Muscle of back (tissue), 13 donors: ENCODE measurements at places on chromosomes 2 and 18. TPM values are rescaled to one million over a fixed set of nuclear protein-coding genes. Genes with fewer than 3 reads are reported as not detected.

Gene KCNG2
- 0.22 TPM for polyA plus RNA-seq

Gene EPB41L3
- polyA plus RNA-seq, result 120 TPM

Gene SLC5A7
- polyA plus RNA-seq, result not detected

Gene ACTR2
- polyA plus RNA-seq, result 133 TPM

GRCh38 chr2:128568106-128568505 lies 249.4 kb upstream of the HS6ST1 start:
- no peak for DNase-seq

GRCh38 chr2:3606370-3607201 lies 11.7 kb downstream of the COLEC11 start:
- no peak for DNase-seq

DNA sequence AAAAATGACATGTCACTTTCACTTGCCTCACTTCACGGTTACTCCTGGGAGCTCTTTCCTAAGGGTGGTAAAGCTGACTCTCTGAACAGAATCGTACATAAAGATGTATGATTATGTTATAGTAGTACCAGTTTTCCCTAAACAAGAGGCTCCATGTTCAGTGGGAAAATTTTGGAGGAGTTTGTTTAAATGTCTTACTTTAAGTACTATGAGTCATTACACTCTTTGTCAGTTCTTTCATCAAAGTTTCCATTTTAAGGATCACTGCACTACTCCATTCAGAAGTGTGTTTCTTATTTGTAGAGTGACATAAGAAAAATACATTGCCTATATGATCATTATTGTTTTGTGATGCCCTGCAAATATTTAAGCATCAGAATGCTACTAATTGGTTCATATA lies 121.1 kb upstream of the FIGN start:
- no peak for DNase-seq

DNA sequence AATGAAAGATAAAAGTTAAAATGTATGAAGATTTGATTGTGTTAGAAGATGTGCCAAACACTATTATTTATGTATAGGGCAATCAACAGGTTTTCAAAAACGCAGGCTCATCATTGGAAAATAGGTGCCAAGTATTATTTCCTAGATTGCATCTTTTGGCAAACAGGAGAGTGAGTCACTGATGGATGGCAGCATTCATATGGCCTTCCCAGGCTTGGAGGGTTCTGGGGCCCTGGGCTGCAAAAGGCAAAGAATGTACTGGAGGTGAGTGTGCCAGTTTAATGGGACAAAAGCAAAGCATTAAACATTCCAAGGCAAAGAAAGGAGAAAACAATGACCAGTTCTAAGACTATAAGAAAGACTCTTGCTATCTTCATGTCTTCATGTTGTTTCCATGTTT lies 379.4 kb downstream of the RIT2 start:
- DNase-seq, result no peak

Gene CPLX4
- polyA plus RNA-seq, result not detected

Gene RBM45
- 14.6 TPM for polyA plus RNA-seq

Gene BCL2
- polyA plus RNA-seq, result 16.5 TPM

Gene ERICH2
- 1.3 TPM for polyA plus RNA-seq

Gene SOWAHC
- polyA plus RNA-seq, result 6.8 TPM

DNA sequence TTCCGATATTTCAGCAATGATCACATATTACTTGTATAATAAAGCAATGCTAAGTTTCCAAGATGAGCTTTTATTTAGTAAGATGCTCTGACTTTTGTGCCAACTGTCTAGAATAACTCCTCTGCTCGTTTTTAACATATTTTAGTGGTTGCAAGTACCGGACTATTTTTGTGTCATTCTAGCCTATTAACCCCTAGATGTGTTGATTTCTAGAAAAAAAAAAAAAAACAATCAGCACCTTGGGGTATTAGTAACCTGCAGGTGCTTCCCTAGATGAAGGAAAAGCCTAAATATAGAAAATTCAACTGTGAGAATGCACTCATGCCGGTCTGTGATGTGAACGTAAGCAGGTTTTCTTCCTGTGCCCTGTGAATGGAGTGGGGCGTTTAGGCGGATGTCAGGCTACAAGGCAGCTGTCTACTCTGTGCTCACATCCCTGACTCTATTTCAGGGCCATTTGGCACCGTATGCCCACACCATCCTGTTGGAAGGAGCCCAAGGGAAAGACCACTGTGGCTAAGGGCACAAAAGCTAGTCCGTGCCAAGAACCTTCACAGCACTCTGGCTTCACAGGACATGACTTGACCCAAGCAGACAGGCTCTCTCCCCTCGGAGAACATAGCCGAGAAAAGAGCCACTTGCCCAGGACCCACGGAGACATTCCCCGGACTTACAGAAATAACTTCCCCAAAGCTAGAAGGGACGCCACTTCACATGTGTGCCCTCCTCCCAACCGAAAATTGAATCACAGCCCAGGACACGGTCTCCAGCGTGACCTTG lies 60.9 kb upstream of the AGAP1 start:
- peak; percentile 36 for DNase-seq

Gene SLC16A14
- polyA plus RNA-seq, result 3.0 TPM

Gene CDH20
- polyA plus RNA-seq, result 0.84 TPM

GRCh38 chr2:238703436-238703835 lies 144.4 kb upstream of the TWIST2 start:
- DNase-seq, result no peak

- no peak for DNase-seq
These were observed 12.6 kb upstream of the REL start for GRCh38 chr2:60868589-60869273.

Gene TFPI
- polyA plus RNA-seq, result 29.1 TPM

DNA sequence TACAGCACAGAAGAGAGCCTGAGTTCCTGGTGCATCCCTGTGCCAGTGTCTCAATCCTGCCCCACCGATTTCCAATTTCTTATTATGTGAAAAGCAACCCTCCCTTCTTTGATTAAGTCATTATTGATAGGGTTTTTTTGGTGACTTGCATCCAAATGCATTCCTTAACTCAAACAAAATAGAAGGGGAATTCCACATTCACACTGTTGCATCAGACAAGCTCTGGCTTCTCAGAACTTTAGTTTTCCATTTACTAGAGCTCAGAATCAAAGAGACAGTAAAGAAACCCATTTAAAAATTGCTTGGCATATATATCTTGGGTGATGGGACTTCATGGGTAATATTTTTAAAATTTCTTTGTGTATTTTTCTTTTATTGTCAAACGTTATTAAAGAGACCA lies 13.8 kb upstream of the TMEM200C start:
- no peak for DNase-seq

DNA sequence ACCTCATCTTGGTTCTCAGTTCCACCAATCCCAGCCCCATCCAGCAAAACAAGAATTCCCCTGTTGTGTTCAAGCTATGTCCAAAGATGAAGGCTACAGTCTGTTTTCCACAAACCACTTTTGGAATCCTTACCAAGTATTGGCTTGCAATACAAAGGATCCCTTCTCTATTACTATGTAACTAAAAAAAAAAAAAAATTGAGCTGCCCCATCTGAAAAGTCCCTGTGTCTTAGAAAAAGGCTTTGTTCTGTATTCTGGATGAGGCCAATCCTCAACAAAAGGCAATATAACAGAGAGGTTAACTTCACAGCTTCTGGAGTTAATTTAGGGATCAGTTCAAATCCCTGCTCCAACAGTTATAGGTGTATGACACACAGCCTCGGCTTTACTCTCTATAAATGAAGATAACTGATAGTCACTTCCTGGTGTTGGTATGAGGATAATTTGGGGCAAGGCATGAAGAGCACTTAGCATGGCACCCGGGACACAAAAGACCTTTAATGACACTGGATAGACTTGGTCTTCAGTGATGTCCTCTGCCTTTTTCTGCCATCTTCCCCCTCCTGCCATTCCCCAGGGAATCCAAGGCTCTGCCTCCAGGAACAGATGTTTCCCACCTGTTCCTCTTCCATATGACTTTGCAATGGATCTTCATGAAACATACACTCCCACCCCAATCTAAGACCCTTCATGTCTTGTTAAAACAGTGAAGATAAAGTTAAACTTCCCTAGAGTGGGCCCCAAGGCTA lies 61.2 kb upstream of the ATL2 start:
- DNase-seq, result no peak

- peak; percentile 46 for DNase-seq
These were observed 16.2 kb downstream of the EPB41L3 start for GRCh38 chr18:5527603-5528002.

GRCh38 chr2:142290931-142291330 lies 160.1 kb upstream of the LRP1B start:
- no peak for DNase-seq
